AG04450 (cell line): ENCODE measurements at places on chromosomes 13 and 19. TPM values are rescaled to one million over a fixed set of nuclear protein-coding genes. Genes with fewer than 3 reads are reported as not detected.

DNA sequence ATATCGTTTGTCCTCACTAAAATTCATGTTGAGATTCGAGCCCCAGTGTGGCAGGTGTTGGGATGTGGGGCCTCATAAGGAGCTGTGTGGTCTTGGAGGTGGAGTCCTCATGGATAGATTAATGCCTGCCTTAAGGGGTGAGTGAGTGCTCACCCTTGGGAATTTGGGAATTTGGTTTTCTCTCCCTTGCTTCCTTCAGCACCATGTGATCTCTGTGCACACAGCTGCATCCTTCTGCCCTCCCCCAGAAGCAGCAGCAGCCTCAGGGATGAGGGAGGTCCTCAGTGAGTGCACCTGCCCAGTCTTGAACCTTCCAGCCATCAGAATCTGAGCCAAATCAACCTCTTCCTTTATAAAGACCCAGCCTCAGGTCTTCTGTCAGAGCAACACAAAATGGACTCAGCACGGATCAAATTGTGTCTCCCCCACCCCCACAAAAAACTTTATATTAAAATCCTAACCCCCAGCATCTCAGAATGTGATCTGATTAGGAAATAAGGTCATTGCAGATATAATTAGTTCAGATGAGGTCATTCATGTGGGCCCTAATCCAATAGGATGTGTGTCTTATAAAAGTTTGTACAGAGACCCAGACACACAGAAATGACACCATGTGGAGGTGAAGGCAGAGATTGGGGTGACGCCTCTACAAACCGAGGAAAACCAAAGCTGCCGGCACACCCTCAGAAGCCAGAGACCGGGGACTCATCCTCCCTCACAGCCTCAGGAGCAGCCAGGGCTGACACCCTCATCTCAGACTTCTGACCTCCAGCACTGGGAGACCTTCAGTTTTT is 12.9 kb downstream of the CYTH2 start:
- DNase-seq = no peak

DNA sequence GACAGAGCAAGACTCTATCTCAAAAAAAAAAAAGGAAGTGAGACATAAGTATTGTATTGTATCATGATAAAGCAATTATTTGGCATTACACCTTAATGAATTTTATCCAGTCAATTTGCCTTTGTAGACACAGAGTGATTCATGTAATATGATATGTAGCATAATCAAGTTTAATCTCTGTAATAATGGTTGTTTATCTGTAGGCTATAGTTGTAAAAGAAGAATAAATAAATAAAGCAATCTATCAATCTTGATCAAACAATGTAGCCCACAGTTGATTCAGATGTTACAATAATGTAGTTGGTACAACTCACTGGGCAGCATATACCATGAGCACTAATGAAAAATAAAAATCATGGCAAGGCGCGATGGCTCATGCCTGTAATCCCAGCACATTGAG is 28.5 kb upstream of the CEACAM20 start:
- DNase-seq = no peak

GRCh38 chr13:30748717-30749116 is 13.4 kb downstream of the ALOX5AP start:
- DNase-seq = no peak

DNA sequence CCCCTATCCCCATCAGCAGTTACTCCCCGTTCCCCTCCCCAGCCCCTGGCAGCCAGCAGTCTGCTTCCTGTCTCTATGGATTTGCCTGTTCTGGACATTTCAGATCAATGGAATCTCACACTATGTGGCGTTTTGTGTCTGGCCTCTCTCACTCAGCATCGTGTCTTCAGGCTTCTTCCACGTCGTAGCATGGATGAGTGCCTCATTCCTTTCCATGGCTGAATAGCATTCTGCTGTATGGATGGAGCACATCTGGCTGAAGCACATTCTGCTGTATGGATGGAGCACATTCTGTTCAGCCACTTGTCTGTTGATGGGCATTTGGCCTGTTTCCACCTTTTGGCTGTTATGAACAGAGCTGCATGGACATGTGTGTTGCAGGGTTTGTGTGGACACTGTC is 29.5 kb downstream of the CRTC1 start:
- DNase-seq = no peak

The CPB2 gene
- not detected in 2 replicates for polyA plus RNA-seq

The SYCN gene
- polyA plus RNA-seq = not detected in 2 replicates

The NLRP9 gene
- polyA plus RNA-seq = not detected in 2 replicates

GRCh38 chr13:80145171-80145690 is 195.7 kb downstream of the SPRY2 start:
- no peak for DNase-seq

DNA sequence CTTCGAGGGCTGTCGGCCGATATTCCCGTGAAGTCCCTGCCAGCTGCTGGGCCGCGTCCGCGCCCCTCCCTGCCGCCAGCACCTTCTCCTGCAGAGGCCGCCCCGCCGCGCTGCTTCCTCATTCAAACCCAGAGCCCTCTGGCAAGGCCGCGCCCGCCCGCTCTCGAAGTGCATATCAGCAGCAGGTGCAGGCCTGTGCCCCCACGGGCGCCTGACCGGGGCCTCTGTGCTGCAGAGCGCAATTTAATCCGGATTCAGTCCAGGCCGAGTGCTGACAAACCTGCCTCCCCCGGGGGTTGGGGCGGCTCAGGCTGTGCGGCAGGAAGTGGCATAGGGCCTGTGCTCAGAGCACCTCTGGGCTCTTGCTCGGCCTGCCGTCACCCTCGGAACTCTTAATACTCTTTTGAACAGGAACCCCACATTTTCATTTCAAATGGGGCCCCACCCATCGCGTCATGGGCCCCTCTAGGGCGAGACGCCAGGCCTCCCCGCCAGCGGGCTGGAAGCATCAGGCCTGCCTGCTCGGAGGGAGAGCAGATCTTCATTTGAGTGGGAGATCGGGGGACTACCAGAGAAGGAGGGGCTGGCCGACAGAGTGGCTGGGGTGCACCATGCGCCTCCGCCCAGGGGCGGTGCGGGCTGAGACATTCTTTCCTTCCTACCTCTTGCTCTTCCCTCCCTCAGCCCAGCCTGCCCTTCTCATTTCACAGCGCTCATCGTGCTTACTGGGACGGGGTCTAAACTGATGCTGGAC is 125.7 kb downstream of the TNFRSF19 start:
- DNase-seq = no peak

- no peak for DNase-seq
Observed at GRCh38 chr19:2511991-2512390, 36.1 kb downstream of the GADD45B start.

DNA sequence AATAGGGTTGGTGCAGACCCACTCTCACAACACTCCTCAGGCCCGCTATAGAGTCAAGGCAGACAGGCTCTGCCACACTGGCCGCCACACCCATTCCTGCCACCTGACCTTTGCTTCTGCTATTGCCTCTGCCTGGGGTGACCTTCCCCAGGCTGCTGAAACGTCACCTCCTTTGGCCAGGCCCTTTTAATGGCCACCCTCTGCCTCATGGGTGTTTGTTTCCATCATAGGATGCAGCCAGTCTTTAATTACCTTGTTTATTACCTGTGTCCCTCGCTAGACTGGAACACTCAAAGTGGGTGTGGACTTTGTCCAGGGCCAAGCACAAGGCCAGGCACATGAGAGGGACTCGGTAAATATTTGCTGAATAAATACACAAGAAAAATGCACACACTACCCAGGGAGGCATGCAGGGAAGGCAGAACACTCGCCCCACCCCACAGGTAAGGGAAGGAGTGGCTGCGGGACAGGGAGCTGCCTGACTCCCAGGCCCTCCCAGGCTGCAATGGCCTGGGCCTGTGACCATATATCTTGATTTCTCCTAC is 3.2 kb downstream of the LSM4 start:
- no peak for DNase-seq

The ZNF570 gene
- polyA plus RNA-seq = 4.8 and 5.4 TPM in 2 replicates

The COX7A1 gene
- 6.8 and 15.0 TPM in 2 replicates for polyA plus RNA-seq

- peak; percentile 21 for DNase-seq
Observed at GRCh38 chr19:46134527-46134926, 10.0 kb upstream of the IGFL3 start.

- no peak for DNase-seq
Observed at GRCh38 chr13:100944791-100945345, 270.3 kb upstream of the TMTC4 start.
